ENCODE measurements at places on chromosomes 1 and 21.

GRCh38 chr1:230148126-230148652, 81.2 kb downstream of the GALNT2 start:
- DNase-seq: no peak

GRCh38 chr1:39833121-39833520, 44.5 kb upstream of the BMP8B start:
- no peak for DNase-seq

DNA sequence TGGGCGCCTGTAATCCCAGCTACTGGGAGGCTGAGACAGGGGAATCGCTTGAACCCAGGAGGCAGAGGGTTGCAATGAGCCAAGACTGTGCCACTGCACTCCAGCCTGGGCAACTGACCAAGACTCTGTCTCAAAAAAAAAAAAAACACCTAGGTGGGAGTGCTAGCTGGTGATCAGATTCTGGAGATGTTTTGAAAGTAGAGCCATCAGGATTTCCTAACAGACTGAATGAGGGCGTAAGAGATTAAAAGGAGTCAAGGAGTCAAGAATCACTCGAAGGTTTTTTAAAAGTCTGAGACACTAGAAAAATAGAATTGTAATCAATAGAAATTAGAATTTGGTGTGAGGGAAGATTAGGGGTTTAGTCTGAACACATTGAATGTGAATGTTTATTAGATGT, 73.8 kb downstream of the HSF2BP start:
- no peak for DNase-seq

- DNase-seq: no peak
Observed at GRCh38 chr1:234295068-234295467, 78.2 kb upstream of the COA6 start.

GRCh38 chr21:37842163-37842919, 73.9 kb downstream of the KCNJ6 start:
- no peak for DNase-seq

DNA sequence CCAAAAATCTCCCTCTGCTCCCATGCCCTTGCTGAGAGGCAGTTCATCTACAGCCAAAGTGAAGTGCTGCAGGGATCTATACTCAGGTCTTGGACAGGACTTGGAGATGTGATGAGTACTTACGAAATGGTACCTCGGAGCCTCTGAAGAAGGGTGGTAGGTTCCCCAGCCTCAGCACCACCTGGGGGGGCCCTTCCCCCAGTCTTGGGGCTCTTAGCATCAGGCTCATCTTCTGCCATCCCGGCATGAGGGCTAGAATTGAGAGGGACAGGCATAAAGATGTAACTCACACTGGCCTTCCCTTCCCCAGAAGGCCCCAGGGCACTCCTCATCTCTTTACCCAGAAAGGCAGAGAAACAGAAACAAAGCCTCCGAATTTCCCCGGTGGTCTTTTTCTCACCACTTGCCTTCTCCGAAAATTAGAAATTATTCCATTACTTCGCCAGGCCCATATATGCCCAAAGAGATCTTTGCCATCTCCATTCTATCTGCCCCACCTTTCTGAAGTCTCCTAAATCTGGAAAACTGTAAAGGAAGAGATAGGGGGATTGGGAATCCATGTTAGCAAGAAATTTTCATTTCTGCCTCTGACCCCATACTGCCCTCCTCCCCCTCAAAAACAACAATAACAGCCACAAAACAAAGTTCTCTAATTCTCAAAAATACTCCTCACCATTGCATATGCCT, 827 bp downstream of the RFX5 start:
- DNase-seq: no peak

GRCh38 chr1:161176468-161177111, 717 bp downstream of the B4GALT3 start:
- no peak for DNase-seq

- no peak for DNase-seq
Observed at GRCh38 chr1:194776657-194777056, 1590.2 kb upstream of the B3GALT2 start.
